ENCODE measurements at places on chromosomes 11 and 22.

- no peak for DNase-seq
Measured at GRCh38 chr11:64366751-64367150, 7.8 kb downstream of the RPS6KA4 start.

DNA sequence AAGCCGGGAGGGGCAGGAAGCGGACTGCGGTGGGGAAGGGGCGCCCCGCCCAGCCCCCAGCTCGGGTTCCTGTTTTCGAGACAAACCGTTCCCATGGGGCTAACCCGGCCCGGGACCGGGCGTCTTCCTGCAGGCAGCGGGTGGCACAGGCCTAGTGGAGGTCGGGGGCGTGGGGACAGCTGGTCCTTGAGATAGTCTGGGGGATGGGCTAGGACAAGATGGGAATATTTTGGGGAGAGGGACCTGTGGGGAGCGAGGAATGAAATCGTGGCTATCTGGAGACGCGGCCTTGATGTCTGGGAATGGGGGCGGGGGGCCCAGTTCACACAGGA is 1.2 kb upstream of the RASGRP2 start:
- peak; percentile 89 for DNase-seq

- peak; percentile 76 for DNase-seq
Measured at GRCh38 chr11:2930704-2931419, 1.6 kb upstream of the PHLDA2 start.

- no peak for DNase-seq
Measured at GRCh38 chr22:17117400-17117799, 3.8 kb downstream of the TMEM121B start.

GRCh38 chr22:45971408-45972028 is 5.4 kb downstream of the WNT7B start:
- no peak for DNase-seq

- no peak for DNase-seq
Measured at GRCh38 chr11:134819041-134819440, 407.0 kb upstream of the B3GAT1 start.

DNA sequence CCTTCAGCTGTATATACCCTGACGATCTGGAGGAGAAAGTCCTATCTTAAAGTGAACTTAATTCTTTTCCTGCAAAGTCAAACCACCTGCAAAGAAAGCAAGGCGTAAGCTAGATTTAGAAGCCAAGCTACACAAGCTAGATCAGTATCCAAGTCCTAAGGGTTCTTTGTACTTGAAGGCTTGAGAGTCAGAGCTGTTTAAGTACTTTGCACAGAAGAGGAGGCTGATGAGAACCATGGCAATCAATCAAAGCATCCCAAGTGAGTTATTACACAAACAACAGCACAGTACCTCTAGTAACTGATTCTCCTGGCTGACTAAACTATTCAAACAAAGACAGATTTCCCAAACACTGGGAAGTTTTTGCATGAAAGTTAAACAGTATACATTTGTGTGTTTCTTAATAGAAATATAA is 1.9 kb downstream of the CDON start:
- no peak for DNase-seq

- DNase-seq, result no peak
Measured at GRCh38 chr11:18108254-18108653, 2.4 kb upstream of the SAAL1 start.

DNA sequence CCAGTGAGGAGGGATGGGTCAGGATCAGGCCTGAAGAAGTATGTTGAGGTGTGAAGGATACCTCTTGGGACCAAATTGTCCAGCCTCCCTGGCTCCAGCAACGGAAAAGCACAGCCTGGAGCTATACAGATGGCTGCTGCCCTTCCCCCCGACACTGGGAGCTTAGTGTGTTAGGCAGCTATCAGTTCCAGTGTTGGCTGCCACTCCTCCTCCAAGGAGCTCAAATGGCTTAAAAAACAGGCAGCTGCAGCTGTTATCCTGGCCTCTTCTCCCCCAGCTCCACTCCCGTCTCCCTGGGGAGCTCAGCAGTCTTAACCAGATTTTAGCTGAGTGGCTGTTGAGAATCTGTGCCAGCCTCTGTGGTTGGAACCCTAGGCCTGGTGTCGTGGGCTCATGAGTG is 225.0 kb downstream of the JRKL start:
- DNase-seq, result no peak

GRCh38 chr11:118529584-118530175 is 1.3 kb upstream of the TMEM25 start:
- no peak for DNase-seq

DNA sequence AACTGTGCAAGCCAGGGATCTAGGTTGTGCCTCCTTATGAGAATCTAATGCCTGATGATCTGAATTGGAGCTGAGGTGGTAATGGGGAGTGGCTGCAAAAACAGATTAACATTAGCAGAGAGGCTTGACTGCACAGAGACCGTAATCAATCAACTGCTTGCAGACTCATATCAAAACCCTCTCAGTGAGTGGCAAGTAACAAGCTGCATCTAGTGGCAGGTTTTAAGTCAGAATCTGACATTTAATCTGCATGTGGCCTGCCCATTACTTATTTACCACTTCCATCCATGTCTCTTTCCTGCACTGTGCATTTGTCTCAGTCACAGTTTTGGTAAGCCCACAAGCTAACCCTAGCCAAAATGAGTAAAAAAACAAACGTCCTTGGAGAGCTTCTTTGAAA is 11.2 kb downstream of the C11orf58 start:
- DNase-seq, result no peak

DNA sequence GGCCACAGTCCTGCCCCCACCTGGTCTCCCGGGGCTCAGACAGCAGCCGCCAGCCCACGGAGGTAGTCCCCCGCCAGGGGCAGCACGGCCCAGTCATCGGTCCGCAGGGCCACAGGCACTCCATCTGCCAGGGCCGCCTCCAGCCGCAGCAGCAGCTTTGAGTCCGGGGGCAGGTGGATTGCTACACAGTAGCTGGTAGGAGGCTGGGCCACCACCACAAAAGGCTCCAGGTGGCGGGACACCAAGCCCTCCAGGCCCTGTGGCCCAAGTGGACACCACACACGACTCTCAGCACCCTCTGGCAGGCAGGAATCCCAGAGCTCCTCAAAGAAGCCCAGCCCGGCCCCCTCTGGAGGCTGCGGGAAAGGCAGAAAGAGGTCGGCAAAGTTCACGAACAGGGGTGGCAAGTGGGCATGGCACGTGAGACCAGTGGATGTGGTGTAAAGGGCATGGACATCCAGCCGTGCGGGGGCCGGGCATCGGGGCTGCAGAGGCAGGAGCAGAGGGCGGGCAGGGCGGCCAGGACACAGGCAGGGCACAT is 2.9 kb downstream of the AP5B1 start:
- no peak for DNase-seq
